ENCODE measurements at places on chromosomes 2 and 18. TPM values are rescaled to one million over a fixed set of nuclear protein-coding genes. Genes with fewer than 3 reads are reported as not detected.

DNA sequence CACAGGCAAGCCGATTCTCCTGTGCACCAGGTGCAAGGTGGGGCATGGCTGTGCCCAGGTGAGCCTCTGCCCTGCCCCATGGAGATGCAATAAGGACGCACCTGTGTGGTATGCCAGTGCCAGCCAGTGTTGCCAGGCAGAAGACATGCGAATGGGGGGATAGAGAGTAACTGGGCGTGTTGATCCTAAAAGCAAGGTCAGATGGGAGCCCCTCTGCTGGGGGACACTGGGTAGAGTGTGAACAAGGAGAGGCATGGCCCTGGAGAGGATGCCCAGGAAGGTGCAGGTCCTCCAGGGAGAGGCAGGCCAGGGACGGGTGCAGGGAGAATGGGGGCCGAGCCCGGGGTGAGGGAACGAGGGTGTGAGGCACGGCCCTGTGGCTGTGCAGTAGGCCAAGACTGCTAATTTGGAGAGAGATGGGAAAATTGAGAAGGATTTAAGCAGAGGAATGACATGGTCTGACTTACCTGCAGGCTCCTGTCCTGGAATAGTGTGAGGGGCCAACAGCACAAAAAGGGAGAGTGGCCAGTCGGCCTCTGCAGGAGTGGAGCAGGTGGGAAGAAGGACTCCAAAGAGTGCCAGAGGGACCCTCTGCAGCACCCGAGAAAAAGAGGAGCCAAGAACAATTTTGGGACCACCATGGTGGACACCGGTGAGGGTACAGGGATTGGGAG lies 690.4 kb upstream of the HS6ST1 start:
- DNase-seq, result no peak

- no peak for DNase-seq
Measured at GRCh38 chr2:200578778-200579177, 7.0 kb upstream of the AOX1 start.

DNA sequence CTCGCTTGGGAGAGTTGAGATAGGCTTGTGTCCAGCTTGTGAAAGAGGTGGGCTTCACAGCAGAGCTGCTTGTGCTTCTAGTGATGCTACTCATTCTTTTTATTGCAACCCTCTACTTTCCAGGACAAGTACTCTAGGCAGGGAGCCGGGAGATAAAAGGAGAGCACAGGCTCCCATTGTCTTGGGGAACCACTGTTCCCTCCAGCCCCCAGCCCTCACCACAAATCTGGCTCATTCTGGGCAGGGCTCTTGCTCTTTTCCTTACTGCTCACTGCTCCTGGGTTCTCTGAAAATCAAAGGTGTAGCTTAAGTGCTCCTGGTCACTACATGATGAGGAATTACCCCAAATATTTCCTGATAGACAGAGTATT lies 81.4 kb downstream of the CABYR start:
- no peak for DNase-seq

GRCh38 chr2:144217853-144218633 lies 301.9 kb downstream of the ZEB2 start:
- no peak for DNase-seq

DNA sequence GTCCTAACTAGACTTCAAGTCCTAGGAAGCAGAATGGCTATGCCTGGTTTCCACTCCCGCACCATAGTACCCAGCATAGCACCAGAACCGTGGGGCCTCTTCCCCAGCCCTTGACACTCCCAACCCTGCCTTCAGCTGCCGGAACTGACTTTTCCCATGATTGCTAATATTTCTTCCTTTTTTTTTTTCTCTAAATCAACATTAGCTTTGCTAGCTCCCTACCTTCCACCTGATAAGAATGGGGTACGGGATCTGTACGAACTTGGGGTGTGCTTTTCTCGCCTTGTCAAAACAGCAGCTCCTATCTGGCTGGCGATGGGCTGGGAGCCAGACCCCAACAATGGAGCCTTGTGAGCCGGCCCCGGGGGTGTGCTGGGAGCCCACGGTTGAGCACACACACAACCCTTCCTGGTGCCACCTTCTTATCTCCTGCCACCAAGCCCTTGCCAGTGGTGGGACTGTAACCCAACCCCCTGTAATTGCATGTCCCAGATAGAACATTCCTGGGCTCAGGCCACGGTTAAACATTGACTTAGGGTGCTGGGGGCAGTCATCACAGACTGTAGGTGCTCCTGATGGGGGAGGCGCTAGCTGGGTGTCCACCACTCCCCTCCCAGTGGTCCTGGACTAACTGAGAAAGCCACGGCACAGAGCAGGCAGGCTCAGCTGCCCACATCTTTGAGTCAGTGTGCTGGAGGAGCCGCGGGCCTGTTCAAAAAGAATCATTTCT lies 213.0 kb upstream of the HAAO start:
- DNase-seq, result no peak

DNA sequence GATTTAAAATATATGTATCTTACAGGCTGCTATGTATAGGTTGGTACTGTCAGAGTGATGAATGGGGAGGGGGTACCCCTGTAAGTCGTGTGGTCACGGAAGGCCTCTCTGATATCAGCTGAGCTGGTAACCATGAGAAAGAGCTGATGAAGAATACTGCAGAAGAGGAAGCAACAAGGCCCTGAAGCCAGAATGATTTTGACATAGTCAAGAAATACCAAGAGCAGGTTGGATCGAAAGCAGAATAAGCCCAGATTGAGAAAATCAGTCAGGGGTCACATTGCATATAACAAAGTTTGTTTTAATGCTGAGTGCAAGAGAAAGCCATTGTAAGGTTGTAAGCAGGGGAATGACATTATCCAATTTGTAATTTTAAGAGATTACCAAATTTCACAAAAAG lies 57.3 kb downstream of the UNC50 start:
- DNase-seq, result no peak

GRCh38 chr2:68767031-68767961 lies 32.7 kb downstream of the ARHGAP25 start:
- DNase-seq, result no peak

DNA sequence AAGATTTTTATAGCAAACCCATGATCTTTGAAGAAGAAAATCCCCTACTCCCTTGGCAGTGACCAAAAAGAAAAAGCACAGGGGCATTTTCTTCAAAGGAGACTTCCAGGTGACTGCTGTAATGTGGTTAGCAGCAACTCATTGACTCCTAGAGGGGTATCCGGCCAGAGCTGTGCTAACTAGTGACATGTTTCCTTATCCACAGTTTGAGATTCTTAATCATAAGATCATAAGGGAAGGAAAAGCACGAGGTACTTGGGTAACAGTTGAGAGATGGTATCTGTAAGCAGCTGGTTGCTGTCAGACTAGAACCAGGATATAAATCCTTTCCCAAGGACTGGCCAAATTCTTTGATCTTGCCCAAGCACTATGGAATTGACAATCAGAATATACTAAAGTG lies 124.7 kb downstream of the MREG start:
- no peak for DNase-seq

- DNase-seq, result peak; percentile 21
Measured at GRCh38 chr2:209113026-209113425, 310.8 kb upstream of the MAP2 start.

- no peak for DNase-seq
Measured at GRCh38 chr2:147826278-147827087, 18.3 kb upstream of the ACVR2A start.

DNA sequence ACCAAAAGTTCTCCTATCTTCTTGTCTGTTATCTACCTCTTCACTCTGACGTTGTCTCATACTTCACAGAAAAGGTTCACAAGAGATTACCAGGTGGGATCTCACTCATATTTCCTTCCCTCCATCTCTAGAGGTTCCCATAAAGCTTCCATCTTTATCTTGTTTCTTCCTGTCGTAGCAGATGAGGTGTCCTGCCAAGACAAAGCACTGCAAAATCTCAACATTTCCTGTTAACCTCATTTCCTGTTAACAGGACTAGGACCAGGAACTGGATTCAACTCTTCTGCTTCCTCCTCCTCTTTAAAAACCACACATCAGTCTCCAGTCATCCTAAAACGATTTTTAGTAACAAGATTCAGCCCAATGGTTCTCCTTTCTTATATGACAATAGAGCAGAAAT lies 512.8 kb upstream of the NRP2 start:
- DNase-seq, result no peak

GRCh38 chr18:49814147-49814499 lies 790 bp upstream of the ACAA2 start:
- DNase-seq, result peak; percentile 75

GRCh38 chr2:46989491-46990230 lies 74.1 kb upstream of the MCFD2 start:
- no peak for DNase-seq

- no peak for DNase-seq
Measured at GRCh38 chr2:173432049-173432754, 77.5 kb downstream of the CDCA7 start.

DNA sequence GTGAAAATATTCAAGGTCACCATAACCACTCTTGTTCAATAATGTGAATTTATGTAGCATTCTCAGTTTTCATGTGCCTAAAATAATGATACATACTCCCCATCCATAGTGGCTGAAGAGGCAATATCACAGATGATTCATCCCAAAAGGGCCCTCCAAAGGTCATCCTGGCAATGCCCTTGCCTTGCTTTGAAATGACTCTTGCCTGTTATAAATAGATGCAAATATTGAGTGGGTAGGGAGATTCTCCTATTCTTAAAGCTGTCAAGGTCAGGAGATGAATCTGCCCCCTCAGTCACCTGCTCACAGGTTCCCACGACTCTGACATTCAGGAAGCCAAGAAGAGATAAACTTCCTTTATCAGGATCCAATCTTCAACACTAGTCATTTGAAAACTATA lies 490.5 kb downstream of the TNS1 start:
- DNase-seq, result no peak

DNA sequence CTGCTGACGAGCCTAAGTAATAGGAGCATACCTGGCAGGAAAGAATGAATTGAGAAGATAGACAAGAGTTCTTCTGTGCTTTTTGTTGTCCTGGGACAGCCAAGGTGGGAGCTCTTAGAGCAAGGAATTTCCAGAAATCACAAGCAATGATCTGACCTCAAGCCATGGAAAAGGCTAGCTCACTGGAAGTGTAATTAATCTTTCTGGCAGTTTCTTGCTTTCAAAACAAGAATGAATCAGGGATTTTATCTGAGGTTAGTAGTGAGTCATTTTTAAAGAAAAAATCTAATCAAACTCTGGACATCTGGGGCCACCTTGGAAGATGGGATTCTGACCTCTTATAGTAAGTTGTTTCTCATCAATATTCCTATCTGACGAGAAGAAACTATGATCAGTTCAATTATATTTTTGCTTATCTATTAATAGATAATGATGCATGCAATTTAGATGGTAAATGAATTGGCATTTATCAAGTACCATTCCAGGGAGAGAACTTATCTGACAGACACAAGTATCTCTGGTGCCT lies 98.0 kb downstream of the ADCYAP1 start:
- no peak for DNase-seq

DNA sequence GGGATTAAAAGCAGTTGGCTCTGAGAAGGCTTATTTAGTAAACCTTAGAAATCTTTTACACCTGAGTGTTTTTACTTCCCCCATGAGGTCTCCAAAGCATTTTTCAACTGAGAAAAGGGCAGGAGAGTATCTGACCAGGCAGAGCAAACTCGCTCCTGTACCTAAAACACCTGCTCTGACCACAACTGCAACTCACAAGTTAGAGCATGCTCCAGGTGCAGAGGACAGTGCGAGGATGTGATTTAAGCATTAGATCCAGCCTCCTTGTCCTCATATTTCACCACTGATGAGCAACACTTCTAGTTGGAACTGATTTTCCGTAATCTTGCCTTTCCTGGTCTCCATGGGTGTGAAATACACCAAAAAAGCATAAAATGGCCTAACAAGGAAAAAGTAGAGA lies 34.5 kb upstream of the TBC1D8 start:
- DNase-seq, result no peak

- DNase-seq, result no peak
Measured at GRCh38 chr2:191352536-191352935, 107.3 kb downstream of the MYO1B start.

DNA sequence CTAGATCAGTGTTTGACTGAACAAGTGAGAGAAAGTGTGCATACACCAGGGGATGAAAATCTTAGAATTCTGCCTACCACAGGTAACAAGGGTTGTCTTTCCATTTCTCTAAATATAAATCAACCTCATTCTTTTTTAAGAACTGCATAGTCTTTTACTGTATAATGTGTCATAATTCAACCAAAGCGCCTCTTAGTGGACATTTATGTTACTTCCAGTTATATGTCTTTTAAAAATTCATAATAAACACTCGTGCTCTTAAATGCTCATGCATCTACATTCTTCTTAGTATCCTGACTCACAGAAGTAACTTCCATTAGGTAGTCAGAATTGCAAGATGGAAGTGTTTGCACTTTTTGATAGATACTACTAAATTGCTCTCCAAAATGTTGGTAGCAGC lies 76.2 kb downstream of the CHRNA1 start:
- DNase-seq, result no peak

GRCh38 chr2:171958475-171958874 lies 36.2 kb downstream of the HAT1 start:
- no peak for DNase-seq

GRCh38 chr2:193502363-193503035 lies 1307.8 kb upstream of the TMEFF2 start:
- peak; percentile 45 for DNase-seq

DNA sequence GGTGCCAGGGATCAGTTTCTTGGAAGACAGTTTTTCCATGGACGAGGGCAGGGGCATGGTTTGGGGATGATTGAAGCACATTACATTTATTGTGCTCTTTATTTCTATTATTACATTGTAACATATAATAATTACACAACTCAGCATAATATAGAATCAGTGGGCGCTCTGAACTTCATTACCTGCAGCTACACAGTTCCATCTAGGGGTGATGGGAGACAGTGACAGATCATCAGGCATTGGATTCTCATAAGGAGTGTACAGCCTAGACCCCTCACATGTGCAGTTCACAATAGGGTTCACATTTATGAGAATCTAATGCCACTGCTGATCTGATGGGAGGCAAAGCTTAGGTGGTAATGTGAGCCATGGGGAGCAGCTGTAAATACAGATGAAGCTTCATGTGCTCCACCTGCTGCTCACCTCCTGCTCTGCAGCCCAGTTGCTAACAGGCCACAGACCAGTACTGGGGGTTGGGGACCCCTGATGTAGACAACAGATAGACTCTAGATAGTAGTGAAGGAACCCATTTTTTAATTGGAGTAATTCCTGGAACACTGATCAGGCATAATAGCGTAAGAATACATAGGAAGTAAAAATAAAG lies 41.5 kb upstream of the MC4R start:
- DNase-seq, result peak; percentile 43

- DNase-seq, result no peak
Measured at GRCh38 chr18:30106356-30106755, 936.2 kb downstream of the DSC3 start.

ALPP gene
- 0.34 TPM for total RNA-seq

VWA3B gene
- not detected for total RNA-seq

NCKAP5 gene
- 0.20 TPM for total RNA-seq

MAP3K19 gene
- total RNA-seq, result not detected

FAM110C gene
- not detected for total RNA-seq

UGT1A9 gene
- not detected for total RNA-seq

POTEF gene
- 12.8 TPM for total RNA-seq

ZNF2 gene
- total RNA-seq, result 3.3 TPM

ST6GAL2 gene
- 5.9 TPM for total RNA-seq

HOXD9 gene
- 0.44 TPM for total RNA-seq

ASXL3 gene
- 45.6 TPM for total RNA-seq

ABCG5 gene
- not detected for total RNA-seq

CCDC148 gene
- 1.8 TPM for total RNA-seq

BCL11A gene
- total RNA-seq, result 29.1 TPM

COQ10B gene
- total RNA-seq, result 13.2 TPM

SLC16A14 gene
- 4.4 TPM for total RNA-seq

UGT1A3 gene
- total RNA-seq, result not detected

SRD5A2 gene
- not detected for total RNA-seq

ADGRF3 gene
- 0.54 TPM for total RNA-seq

SLC19A3 gene
- 1.7 TPM for total RNA-seq

All from glutamatergic neuron (in vitro differentiated cells).